ENCODE measurements at places on chromosomes 4 and X. TPM values are rescaled to one million over a fixed set of nuclear protein-coding genes. Genes with fewer than 3 reads are reported as not detected.

LNX1 gene
- total RNA-seq = 2.8 TPM

MAGEA1 gene
- not detected for total RNA-seq

DNA sequence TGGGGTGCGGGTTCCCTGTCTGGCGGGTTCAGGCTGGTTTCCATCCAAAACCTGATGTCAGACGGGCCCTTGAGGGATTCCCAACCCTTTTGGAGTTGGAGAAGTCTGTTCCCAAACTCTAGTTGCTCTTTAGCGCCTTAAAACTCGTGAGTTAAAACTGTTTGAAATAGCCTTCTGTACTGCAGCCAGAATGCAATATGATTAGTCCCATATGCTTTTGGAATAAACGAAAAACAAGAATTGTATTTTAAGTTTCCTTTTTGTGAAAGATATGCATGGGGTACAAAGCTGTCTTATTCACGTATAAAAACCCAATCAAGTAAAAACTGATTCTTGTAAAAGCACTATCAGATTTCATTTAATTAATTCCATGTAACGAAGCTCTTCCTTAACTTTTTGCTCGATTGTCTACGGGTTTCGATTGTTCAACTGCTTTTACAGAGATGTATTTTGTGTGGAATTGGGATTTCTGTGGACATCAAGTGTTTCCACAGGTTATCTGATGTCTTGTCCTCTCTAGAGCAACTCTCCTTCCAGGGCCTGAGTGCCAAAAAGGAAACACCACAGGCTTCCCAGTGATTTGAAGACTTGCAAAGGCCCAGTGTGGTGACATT lies 49.5 kb downstream of the CLDN34 start:
- DNase-seq = peak; percentile 53

ZXDA gene
- 6.9 TPM for total RNA-seq

RNF150 gene
- 53.2 TPM for total RNA-seq

GRCh38 chr4:82583897-82584587 lies 22.3 kb upstream of the TMEM150C start:
- DNase-seq = no peak

DNA sequence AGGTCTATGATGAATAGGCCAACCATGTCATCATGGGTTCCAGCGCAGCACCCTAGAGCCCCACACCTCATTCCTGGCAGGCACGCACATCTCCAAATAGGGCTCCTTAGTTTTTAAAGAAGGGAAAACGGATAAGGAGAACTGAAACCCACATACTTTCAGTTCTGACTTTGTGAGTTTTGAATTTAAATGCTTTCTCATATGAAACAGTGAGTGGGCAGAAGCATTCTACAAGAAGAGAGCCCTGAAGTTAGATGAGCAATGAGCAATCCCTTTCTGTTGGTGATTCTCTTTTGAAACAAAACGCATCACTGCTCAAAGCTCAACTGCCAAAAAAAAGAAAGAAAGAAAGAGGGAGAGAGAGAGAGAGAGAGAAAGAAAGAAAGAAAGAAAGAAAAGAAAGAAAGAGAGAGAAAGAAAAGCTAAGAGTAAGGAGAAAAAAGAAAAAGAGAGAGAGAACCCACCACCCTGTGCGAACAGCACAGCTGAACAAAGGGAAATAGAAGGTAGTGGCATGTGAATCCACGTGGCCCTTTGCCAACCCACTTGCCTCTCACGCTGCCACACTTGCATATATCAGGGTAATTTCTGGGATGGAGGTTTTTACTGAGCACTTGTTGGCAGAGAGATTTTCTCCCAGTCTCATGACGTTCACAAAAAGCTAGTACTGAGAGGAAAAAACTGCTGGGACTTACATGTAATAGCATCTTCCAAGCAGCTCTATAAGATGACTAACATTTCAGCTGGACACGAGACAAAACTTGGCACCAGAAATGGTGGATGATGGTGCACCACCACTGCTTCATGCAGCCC lies 31.0 kb downstream of the TMSB4X start:
- no peak for DNase-seq

DNA sequence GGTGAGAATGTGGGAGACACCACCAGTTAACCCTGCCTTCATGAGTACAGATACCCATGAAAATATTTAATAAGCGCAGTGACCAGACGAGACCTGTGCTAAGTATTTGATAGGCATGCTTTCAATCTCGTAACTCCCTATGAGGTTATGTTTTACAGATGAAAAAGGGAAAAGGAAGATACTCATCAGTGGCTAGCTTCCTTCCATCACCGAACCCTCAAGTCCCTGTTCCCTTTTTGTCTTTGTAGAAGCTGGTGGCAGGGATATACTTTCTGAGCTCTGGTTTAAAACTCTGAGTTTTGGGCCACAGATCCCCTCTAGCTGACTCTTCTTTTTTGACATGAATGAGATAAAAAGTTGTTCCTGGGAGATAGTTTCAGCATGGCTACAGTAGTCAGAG lies 26.3 kb downstream of the AFF1 start:
- no peak for DNase-seq

HDAC8 gene
- 30.4 TPM for total RNA-seq

- DNase-seq = no peak
Observed at GRCh38 chr4:20284990-20285389, 33.3 kb downstream of the SLIT2 start.

MAGEC2 gene
- not detected for total RNA-seq

DNA sequence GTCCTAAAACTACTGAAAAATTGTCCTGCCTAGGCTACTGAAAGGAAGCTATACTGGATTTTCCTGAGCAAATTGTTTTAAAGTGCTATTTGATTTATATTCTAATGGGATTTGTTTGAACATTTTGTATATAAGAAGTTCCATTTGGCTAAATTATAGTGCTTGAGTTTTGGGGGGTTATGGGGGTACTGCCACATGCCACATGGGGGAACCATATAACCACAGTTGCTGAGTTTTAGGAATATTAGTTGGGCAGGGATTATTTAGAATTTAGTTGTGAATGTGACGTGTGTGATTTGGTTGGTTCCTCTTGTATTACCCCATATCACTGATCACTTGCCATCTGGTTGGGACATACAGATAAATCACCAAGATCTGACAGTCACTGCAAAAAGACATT lies 224.5 kb upstream of the TAPT1 start:
- DNase-seq = no peak

USP46 gene
- total RNA-seq = 6.3 TPM

GRCh38 chr4:188466001-188466400 lies 326.8 kb downstream of the TRIML1 start:
- no peak for DNase-seq

- DNase-seq = no peak
Observed at GRCh38 chr4:54625391-54625790, 32.4 kb upstream of the KIT start.

- no peak for DNase-seq
Observed at GRCh38 chr4:177638871-177639270, 196.6 kb upstream of the AGA start.

GRCh38 chr4:74893171-74893570 lies 39.7 kb upstream of the PARM1 start:
- no peak for DNase-seq

- peak; percentile 99 for DNase-seq
Observed at GRCh38 chr4:77156533-77156911, 485 bp upstream of the CCNG2 start.

- no peak for DNase-seq
Observed at GRCh38 chrX:17295791-17296190, 79.2 kb upstream of the NHS start.

All from sigmoid colon (tissue), 7 donors.